ENCODE measurements at places on chromosomes 7 and 10.

- H3K36me3 ChIP-seq, result no peaks in the 10 kb centered on the region
- H3K4me3 ChIP-seq, result no peak overlapping the region
- H3K4me1 ChIP-seq, result no peaks in the 10 kb centered on the region
- H3K27ac ChIP-seq, result no peak overlapping the region
These were observed 170.7 kb downstream of the HERPUD2 start for GRCh38 chr7:35524112-35524804.

- DNase-seq, result no peak
- no peaks in the 10 kb centered on the region for H3K27me3 ChIP-seq
- H3K4me1 ChIP-seq, result 0 out of 2 replicates have a peak, but pooled peaks cover 2% of the 10 kb centered on the region
- H3K36me3 ChIP-seq, result no peaks in the 10 kb centered on the region
These were observed 9.6 kb upstream of the CFAP46 start for GRCh38 chr10:132951926-132952325.

GRCh38 chr7:95684037-95684436, 87.7 kb upstream of the PDK4 start:
- no peak overlapping the region for H3K27ac ChIP-seq
- H3K27me3 ChIP-seq, result no peaks in the 10 kb centered on the region
- H3K4me1 ChIP-seq, result no peaks in the 10 kb centered on the region
- no peak overlapping the region for H3K4me3 ChIP-seq
- H3K36me3 ChIP-seq, result no peaks in the 10 kb centered on the region

- H3K4me1 ChIP-seq, result no peaks in the 10 kb centered on the region
- no peaks in the 10 kb centered on the region for H3K27me3 ChIP-seq
- no peak for DNase-seq
- H3K4me3 ChIP-seq, result no peak overlapping the region
- H3K36me3 ChIP-seq, result peaks cover 6% of the 10 kb centered on the region
- no peak overlapping the region for H3K27ac ChIP-seq
These were observed 87.8 kb downstream of the ZRANB1 start for GRCh38 chr10:125029584-125030242.

- H3K27ac ChIP-seq, result no peak overlapping the region
- H3K36me3 ChIP-seq, result no peaks in the 10 kb centered on the region
- no peak for DNase-seq
- H3K4me1 ChIP-seq, result no peaks in the 10 kb centered on the region
- no peak overlapping the region for H3K4me3 ChIP-seq
These were observed 11.5 kb downstream of the TPK1 start for GRCh38 chr7:144824360-144824759.

- no peaks in the 10 kb centered on the region for H3K27me3 ChIP-seq
- H3K4me1 ChIP-seq, result peaks cover 29% of the 10 kb centered on the region
- peak overlapping the region; percentile 75 for H3K4me3 ChIP-seq
These were observed 1.2 kb downstream of the SLC4A2 start for GRCh38 chr7:151060416-151061212.

DNA sequence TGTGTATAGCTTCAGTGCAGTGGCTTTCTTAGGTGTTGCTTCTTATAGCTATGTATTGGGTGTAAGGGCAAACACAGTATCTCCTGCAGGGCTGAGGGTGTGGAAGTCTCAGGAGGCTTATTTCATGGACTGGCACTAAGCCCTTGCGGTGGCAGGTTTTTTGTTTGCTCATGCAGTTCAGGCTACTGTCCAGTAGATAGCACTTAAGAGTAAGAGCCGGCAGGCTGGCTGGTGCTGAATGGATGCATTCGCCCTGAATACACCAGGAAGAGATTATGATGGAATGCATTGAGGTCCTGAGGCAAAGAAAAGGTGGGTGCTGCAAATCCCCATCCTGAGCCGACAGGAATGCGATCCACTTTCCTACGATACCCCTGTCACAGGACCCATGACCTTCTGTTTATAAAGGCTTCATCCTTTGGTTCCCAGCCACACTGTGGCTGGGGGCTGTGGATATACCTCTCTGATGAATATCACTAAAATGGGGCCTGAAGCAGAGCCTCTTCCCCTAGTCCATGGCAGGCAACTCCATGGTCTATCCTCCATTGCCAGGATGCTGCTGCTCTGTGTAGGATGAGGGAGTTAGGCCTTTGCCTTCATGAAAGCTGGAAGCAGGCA, 44.9 kb downstream of the ANXA8 start:
- peak; percentile 25 for DNase-seq
- H3K27ac ChIP-seq, result no peak overlapping the region
- H3K4me1 ChIP-seq, result no peaks in the 10 kb centered on the region
- no peak overlapping the region for H3K4me3 ChIP-seq
- no peaks in the 10 kb centered on the region for H3K27me3 ChIP-seq

GRCh38 chr10:45418849-45419675, 45.0 kb downstream of the ALOX5 start:
- H3K36me3 ChIP-seq, result no peaks in the 10 kb centered on the region
- H3K4me3 ChIP-seq, result peak overlapping the region; percentile 57
- H3K4me1 ChIP-seq, result no peaks in the 10 kb centered on the region
- H3K27me3 ChIP-seq, result no peaks in the 10 kb centered on the region

DNA sequence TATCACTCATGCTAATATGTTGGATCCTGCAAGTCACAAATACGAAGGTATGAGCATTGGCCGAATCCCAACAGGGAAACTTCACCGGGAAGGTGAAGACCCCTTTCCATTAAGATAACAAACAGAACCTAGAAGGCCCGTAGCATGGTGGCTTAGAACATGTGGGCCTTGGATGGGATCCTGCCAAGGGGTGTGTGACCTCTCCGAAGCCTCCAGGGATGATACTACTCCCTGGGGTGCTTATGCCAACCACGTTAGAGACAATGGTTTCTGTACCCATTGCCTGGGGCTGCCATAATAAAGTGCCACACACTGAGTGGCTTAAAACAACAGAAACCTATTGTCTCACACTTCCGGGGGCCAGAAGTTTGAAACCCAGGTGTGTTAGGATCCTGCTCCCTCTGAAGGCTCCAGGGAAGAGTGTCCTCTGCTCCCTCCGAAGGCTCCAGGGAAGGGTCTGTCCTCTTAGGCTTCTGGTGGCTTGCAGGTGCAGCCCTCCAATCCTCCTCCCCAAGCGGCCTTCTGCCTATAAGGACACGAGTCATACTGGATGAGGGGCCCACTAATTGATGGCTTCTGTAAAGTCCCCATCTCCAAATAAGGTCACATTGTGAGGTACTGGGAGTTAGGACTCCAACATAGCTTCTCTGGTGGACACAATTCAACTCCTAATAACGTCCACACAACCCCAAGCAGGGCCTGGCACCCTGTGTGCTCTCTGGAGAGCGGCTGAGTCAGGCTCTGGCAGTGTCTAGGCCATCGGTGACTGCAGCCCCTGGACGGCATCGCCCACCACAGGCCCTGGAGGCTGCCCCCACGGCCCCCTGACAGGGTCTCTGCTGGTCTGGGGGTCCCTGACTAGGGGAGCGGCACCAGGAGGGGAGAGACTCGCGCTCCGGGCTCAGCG, 992 bp upstream of the MGMT start:
- no peak overlapping the region for H3K27ac ChIP-seq
- no peaks in the 10 kb centered on the region for H3K4me1 ChIP-seq
- H3K36me3 ChIP-seq, result no peaks in the 10 kb centered on the region
- DNase-seq, result no peak

DNA sequence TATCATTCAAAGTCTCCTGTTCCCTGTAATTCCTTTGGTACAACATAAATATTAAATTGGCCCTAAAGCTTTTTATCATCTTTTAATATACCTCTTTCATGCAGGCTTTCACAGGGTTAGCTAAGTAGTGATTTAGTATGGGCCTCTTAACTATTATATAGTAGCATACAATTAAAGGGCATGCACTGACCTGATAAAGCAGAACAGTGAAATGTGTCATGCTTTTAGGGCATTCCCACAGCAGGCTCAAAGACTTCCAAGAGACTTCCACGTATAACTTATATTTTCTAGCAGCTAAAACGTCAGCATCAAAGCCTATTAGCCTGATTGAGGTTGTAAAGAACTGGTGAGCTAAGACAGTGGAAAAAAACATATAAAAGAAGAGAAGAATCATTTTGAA, 35.3 kb downstream of the SAMD8 start:
- no peak for DNase-seq
- H3K36me3 ChIP-seq, result peaks cover 6% of the 10 kb centered on the region
- H3K4me3 ChIP-seq, result no peak overlapping the region
- no peak overlapping the region for H3K27ac ChIP-seq
- H3K27me3 ChIP-seq, result no peaks in the 10 kb centered on the region

DNA sequence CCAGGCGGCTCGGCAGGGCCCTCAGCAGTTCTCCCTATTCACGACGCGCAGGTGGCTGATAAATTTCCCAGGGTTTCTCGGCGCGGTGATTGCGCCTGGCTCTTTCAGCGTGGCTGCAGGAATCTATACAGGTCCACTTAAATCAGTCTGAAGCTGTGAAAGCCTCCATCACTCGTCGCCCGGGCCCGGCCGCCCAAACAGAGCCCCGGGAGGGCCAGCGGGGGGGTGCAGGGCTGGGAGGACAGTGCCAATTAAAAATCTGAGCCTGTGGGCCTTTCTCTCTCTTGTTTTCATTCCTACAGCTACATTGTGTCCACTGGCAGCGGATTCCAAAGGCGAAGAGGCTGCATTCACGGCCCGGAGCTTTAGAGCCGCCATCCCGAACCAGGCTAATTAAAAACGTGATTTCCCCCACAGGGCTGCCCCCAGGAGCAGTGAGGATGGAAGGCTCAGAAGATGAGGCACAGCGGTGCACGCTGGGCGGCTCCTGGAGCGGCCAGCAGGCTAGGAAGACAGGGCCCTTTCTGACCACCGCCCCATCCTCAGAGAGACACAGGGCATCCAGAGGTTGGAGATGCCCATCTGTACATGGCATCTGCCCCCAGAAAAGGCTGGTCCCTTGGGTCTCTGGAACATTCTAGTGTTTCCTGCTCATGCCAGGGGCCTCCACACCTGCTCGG, 100.7 kb downstream of the FAM53B start:
- H3K27me3 ChIP-seq, result no peaks in the 10 kb centered on the region
- peaks cover 1% of the 10 kb centered on the region for H3K4me1 ChIP-seq
- DNase-seq, result no peak
- no peaks in the 10 kb centered on the region for H3K36me3 ChIP-seq

DNA sequence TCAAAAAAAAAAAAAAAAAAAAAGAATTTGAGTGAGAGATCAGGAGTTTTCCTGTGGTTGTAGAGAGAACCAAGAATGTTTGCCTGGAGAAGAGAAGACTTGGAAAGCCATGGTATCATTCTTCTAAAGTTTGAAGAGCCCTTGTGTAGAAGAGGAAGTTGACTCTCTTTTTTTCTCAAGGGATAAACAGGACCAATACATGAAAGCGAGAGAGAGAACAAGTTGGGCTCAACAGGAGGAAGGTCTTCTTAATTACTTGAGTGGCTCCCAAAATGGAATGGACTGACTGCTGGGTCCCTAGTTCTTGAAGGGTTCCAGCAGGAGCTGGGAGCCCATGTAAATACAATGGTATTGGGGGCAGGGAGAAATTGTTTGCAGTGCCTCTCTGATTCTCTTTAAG, 173.3 kb upstream of the ADO start:
- no peaks in the 10 kb centered on the region for H3K27me3 ChIP-seq
- H3K4me1 ChIP-seq, result peaks cover 6% of the 10 kb centered on the region
- DNase-seq, result no peak
- no peak overlapping the region for H3K4me3 ChIP-seq
- H3K36me3 ChIP-seq, result no peaks in the 10 kb centered on the region
- H3K27ac ChIP-seq, result no peak overlapping the region

DNA sequence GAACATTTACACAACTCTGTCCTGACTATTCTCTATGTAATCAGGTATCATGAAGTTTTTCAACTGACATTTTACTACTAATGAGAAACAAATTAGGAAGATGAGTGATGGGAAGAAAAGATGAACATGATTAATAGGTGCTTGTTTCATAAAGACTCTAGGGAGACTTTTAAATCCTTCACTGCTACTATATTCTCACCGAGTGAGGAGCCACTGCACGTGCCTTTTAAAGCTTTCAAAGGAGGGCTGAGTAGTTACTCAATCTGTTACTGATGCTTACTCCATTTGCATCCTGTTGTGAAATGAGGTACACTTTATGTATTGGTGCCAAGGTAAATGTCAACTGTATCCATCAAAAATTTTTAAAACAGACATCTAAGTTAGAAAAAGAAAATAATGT, 1.3 kb upstream of the COMMD3 start:
- no peaks in the 10 kb centered on the region for H3K36me3 ChIP-seq
- H3K27me3 ChIP-seq, result peaks cover 13% of the 10 kb centered on the region
- DNase-seq, result no peak
- no peak overlapping the region for H3K27ac ChIP-seq
- no peak overlapping the region for H3K4me3 ChIP-seq

GRCh38 chr7:30815388-30815854, 44.2 kb downstream of the MINDY4 start:
- no peaks in the 10 kb centered on the region for H3K27me3 ChIP-seq
- DNase-seq, result no peak
- no peaks in the 10 kb centered on the region for H3K4me1 ChIP-seq

All from H1 (cell line).